Osteoblast (primary cell): ENCODE measurements at places on chromosomes 2 and 18. TPM values are rescaled to one million over a fixed set of nuclear protein-coding genes. Genes with fewer than 3 reads are reported as not detected.
A peak's percentile ranks its signal among the peaks of the same experiment; 100 is the strongest.

GRCh38 chr2:53234548-53234903 lies 533.1 kb upstream of the CHAC2 start:
- no peaks in the 10 kb centered on the region for H3K27me3 ChIP-seq
- no peaks in the 10 kb centered on the region for H3K4me1 ChIP-seq
- DNase-seq, result no peak
- no peak overlapping the region for H3K4me3 ChIP-seq

- peak; percentile 97 for DNase-seq
- peak overlapping the region; percentile 75 for H3K27ac ChIP-seq
- H3K4me1 ChIP-seq, result peaks cover 44% of the 10 kb centered on the region
- no peaks in the 10 kb centered on the region for H3K36me3 ChIP-seq
- no peaks in the 10 kb centered on the region for H3K27me3 ChIP-seq
- no peak overlapping the region for H3K4me3 ChIP-seq
These were observed 28.0 kb downstream of the KCNK3 start for GRCh38 chr2:26720322-26721114.

DNA sequence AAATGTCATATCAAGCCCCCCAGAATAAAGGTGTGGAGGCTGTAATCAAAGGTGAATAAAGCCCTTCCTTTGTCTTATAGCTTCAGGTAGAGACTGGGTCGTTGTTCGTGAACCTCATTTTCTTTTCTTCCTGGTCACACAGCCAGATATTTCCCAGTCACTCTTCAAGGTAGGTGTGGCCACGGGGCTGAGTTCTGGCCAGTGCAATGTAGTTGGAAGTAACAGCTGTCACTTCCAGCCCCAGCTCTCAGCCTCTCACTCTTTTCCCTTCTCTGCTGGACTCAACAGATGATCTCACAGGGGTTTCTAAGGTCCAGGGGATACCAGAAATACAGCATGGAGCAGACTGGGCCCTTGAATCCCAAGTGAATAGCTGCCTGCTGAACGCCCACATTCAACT lies 15.8 kb upstream of the TRPM8 start:
- no peak overlapping the region for H3K4me3 ChIP-seq
- DNase-seq, result no peak
- no peak overlapping the region for H3K27ac ChIP-seq
- no peaks in the 10 kb centered on the region for H3K4me1 ChIP-seq
- no peaks in the 10 kb centered on the region for H3K27me3 ChIP-seq

GRCh38 chr2:19866771-19867170 lies 35.0 kb downstream of the TTC32 start:
- no peaks in the 10 kb centered on the region for H3K36me3 ChIP-seq
- H3K4me3 ChIP-seq, result no peak overlapping the region
- DNase-seq, result no peak
- peaks cover 10% of the 10 kb centered on the region for H3K4me1 ChIP-seq

Gene CHRNG
- total RNA-seq, result not detected in 2 replicates

Gene PROC
- 0.29 TPM in 1 of 2 replicates, not detected in the other for total RNA-seq

Gene PECR
- total RNA-seq, result 9.7 and 10.1 TPM in 2 replicates
